ENCODE measurements at places on chromosomes 7 and 10. TPM values are rescaled to one million over a fixed set of nuclear protein-coding genes. Genes with fewer than 3 reads are reported as not detected.

The FAM107B gene
- polyA plus RNA-seq = 85.9 TPM

The UPF2 gene
- 12.9 TPM for polyA plus RNA-seq

The MINDY4 gene
- 5.2 TPM for polyA plus RNA-seq

The TAS2R3 gene
- not detected for polyA plus RNA-seq

The HABP2 gene
- polyA plus RNA-seq = 48.3 TPM

The HOXA3 gene
- 4.1 TPM for polyA plus RNA-seq

The FAM20C gene
- polyA plus RNA-seq = 26.2 TPM

The EPDR1 gene
- 3.7 TPM for polyA plus RNA-seq

The CTNNA3 gene
- 19.7 TPM for polyA plus RNA-seq

- no peak for DNase-seq
Measured at GRCh38 chr10:16742165-16742960, 74.9 kb downstream of the RSU1 start.

DNA sequence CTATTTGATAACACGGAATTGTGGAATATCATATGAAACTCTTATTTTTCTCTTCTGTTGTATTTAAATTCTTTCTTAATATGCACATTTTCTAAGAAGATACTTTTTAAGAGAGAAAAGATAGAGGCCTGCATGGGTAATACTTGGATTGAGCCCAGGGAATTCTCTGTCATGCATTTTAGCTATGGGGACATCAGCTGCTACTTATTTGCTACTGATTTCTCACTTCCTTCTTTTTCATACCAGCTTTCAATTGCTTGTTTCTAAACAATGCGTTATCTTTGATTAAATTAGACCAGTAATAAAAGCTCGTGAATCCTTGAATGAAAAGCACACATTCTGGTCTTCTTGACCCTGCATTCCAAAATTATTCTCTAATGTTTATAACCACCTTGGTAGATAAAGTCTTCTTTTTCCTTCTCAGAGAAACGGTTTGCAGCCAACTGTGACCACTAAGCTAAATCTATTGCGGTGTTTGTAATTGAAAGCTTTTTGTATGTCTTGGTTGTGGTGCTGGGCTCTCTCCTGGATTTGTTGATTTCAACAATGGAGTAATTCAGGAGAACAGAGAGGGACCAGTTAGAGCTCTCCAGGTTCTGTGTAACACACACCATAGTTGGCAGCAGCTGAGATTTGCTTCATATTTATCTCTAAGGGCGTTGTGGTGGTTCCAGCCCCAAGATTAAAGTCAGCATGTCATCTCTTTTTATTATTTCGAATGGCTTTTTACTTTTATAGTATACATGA is 139.3 kb downstream of the PPP1R9A start:
- DNase-seq = no peak

- DNase-seq = no peak
Measured at GRCh38 chr7:117839507-117839906, 33.7 kb downstream of the CTTNBP2 start.

DNA sequence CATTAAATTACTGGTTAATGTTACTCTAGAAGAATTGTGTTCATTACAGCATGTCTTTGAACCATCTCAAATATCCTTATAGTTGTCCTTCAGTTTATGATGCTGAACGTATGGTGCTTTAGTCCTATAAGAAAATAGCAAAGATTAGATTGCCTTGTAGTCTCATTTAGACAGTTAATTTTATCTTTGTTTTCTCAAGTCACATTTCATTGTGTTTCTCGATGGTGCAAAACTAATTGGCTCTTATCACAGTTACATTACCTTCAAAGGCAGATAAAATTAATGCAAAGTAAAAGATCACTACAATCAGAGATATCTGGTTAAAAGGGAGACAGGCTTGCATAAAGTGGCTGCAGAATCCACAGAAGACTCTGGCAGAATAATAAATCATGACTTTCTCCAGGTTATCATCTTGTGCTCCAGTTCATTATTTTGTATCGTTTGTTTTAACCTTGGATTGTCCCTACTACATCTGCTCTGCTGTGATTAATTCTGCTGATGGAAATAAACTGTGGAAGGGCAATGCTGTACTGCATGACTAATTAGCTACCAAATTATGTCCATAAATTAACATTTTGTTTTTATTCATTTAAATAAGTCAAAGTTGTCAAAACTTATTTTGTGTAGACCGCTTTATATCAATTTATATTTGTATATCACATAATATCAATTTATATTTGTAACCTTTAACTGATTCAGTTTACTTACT is 24.2 kb downstream of the PRPS1L1 start:
- DNase-seq = no peak

GRCh38 chr7:149862156-149862555 is 11.6 kb upstream of the ATP6V0E2 start:
- no peak for DNase-seq

DNA sequence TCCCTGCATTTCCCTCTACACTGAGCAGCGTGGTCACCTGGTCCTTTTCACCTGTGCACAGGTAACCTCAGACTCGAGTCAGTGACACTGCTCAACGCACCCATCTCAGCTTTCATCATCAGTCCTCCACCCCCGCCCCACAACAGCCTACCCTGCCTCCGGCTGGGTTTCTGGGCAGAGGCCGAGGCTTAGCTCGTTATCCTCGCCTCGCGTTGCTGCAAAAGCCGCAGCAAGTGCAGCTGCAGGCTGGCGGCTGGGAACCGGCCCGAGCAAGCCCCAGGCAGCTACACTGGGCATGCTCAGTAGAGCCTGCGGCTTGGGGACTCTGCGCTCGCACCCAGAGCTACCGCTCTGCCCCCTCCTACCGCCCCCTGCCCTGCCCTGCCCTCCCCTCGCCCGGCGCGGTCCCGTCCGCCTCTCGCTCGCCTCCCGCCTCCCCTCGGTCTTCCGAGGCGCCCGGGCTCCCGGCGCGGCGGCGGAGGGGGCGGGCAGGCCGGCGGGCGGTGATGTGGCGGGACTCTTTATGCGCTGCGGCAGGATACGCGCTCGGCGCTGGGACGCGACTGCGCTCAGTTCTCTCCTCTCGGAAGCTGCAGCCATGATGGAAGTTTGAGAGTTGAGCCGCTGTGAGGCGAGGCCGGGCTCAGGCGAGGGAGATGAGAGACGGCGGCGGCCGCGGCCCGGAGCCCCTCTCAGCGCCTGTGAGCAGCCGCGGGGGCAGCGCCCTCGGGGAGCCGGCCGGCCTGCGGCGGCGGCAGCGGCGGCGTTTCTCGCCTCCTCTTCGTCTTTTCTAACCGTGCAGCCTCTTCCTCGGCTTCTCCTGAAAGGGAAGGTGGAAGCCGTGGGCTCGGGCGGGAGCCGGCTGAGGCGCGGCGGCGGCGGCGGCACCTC is at the start of the genes KLLN and PTEN:
Gene KLLN, minus strand, starts transcription at position 481 of the 891 bp plus-strand sequence. CDS start 1,046 bp downstream, outside the sequence.
Gene PTEN, plus strand, starts transcription at position 573 of the 891 bp plus-strand sequence. CDS start 845 bp downstream, outside the sequence.
- peak; percentile 95 for DNase-seq

GRCh38 chr7:8014399-8014798 is 45.8 kb downstream of the GLCCI1 start:
- no peak for DNase-seq

DNA sequence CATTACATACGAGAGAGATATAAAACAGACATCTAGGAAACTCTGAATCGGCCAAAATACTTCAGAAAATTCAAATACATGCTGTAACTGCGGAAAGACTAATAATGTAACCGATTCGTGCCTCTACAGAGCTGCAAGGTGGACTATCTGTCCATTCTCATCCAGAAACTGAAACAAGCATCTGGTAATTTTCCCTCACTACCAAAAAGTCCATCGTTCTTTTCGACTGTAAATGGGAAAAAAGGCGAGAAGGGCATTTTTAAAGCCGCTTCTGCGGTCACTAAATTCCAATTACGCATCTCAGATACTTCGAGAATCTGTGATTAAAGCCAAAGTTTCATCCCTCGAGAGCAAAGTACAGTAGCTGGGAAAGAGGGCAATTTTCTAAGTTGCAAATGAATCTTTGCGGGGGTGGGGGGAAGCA is 1.3 kb downstream of the OGA start:
- no peak for DNase-seq

DNA sequence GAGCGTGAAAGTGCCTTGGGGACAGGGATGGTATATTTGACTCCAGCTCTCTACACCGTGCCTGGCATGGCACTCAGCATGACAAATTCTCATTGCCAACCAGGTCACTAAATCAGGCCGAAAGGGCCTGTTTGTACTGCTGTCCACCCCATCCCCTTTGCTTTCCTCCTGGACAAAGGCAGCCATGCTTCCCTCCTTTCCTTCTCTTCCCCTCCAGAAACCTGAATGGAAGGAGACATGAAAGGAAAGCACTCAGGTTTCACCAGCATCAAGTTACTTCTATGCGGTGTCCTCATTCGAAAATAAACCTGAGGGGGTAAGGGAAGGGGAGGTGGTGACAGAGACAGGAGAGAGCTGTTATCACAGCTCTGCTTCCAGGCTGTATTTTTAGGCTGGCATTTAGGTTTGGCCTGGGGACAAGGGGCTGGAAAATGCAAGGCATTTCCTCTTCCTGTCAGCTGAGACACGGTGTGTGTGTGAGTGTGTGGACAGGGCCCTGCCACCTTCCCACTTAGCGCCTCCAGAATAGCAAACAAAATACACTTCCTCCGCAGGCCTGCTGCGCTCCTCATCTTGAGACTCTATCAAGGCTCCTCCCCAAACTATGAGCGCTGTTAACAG is 79.9 kb upstream of the COL13A1 start:
- no peak for DNase-seq

DNA sequence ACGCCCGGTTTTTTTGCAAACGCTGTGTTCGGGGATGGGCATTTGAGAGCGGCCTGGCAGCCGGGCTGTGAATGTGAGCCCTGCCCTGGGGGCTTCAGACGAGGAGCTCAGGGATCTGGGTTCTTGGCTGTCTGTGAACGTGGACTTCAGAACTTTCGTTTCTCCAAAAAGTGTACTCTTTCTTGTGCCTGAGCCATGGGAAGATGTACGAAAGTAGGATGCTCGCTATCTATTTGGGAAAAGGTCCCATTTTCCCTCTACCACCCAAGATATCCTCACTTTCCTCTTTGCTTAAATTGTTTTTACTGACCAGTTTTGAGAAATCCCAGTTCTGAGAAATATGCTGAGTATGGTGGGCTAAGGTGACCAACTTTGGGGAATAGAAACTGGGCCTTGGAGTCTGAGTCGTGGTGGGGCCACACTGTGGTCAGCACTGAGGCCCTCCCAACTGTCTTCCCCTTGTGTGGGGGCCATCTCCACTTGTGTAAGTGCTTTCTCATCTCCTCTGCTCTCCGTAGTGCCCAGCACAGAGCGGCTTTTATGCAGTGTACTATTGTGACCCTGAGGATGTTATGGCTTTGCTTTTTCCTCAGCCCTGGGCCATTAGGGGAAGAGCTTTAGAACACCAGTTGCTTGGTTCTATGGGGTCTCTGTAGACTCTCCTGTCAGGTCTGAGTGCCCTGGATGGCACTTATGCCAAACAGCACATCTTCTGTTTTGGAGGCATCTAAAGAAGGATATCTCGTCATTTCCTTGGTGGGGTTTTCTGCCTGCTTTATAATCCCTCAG is 918 bp downstream of the DBNL start:
- DNase-seq = no peak

GRCh38 chr10:60230892-60231291 is 158.8 kb downstream of the ANK3 start:
- DNase-seq = no peak

GRCh38 chr10:5540080-5540479 is 15.3 kb downstream of the CALML3 start:
- DNase-seq = no peak

- DNase-seq = no peak
Measured at GRCh38 chr10:106788982-106789381, 375.5 kb downstream of the SORCS1 start.

- no peak for DNase-seq
Measured at GRCh38 chr10:126509182-126509581, 120.9 kb upstream of the ADAM12 start.

DNA sequence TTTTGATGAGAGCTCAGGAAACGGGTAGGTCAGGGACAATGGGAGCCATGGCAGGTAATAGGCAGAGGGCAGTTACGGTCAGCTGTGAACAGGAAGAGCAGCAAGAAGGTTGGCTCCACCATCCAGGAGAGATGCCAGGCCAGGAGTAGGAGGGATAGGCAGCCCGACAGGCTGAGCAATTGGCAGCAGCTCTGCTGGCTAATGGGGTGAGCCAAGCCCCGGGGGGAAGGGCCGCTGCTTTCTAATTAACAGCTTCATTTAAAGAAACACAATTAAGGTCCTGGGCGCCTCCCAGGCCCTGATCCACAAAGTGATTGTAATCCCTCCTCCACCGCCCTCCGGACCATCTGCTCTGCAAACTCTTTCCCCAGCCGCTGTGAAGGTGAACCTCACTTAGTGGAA is 23.7 kb downstream of the SH2B2 start:
- DNase-seq = no peak

DNA sequence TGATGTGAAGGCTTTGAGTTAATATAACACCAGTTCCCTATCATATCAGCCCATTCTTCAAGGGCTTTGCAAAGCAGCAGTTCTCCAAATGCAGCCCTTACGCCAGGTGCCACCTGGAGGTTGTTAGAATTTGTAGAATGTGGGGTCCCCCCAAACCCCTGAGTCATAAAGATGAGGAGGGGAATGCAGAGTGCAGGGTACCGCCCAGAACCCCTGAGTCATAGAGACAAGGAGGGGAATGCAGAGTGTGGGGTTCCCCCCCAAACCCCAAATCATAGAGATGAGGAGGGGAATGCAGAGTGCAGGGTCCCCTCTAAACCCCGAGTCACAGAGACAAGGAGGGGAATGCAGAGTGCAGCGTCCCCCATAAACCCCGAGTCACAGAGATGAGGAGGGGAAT is 605.8 kb downstream of the PTPRN2 start:
- no peak for DNase-seq

DNA sequence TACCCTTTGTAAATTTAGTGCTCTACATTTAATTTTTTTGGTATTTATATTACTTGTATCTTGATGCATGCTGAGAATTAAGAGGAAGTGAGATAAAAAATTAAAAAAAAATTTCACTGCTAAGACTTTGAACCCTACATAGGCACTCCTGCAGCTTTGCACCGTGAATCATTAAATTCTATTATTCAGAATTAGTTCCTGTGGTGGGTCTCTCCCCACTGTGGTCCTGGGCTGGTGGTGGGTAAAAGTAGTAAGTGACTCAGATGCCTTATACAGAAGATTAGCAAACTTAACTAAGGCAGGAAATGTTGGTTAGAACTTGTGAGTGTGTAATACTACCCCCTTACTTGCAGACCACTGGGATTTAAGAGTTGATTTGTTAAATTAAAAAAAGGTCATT is 72.6 kb downstream of the AP3M1 start:
- no peak for DNase-seq
